ENCODE measurements at places on chromosomes 7 and 10.

GRCh38 chr10:122618461-122619165 is 58.1 kb downstream of the DMBT1 start:
- ATAC-seq = no peak

DNA sequence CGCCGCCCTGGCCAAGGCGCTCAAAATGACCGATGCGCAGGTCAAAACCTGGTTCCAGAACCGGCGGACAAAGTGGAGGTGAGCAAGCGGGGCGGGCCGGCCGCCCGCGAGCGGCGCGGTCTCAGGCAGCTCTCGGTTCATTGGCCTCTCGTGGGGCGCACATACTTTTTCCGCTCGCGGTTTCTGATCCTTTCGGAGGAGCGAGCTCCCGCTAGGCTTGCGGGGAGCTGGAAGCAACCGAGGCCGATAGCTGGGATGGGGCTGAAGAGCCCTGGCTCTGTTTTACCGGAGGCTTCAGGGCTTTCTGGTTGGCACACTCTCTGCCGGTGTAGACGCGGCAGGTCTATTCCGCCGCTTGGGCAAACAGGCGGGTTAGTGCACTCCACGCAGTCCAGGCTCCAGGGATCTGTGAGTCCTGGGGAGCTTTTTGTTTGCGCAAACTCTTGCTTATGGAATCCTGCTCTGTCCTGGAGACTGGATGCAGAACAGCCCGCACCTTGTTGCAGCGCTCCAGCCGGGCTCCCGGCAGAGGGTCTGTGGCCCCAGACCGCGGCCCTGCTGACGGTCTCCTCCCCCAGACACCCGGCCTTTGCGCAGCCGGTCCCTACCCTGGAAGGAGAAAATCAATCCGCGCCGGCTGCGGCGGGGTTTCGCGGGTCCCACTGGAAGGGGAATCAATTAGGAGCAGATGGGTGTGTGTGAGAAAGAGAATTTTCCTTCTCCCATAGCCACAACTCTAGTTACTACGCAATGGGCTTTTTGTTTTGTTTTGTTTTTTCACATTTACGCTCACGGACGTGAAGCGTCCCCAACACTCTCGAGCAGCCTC is 3.4 kb downstream of the TLX1 start:
- no peak for ATAC-seq

GRCh38 chr10:53111529-53111928 is 338.9 kb upstream of the MBL2 start:
- ATAC-seq = no peak

GRCh38 chr7:23700046-23700445 is 10.0 kb upstream of the STK31 start:
- no peak for ATAC-seq

DNA sequence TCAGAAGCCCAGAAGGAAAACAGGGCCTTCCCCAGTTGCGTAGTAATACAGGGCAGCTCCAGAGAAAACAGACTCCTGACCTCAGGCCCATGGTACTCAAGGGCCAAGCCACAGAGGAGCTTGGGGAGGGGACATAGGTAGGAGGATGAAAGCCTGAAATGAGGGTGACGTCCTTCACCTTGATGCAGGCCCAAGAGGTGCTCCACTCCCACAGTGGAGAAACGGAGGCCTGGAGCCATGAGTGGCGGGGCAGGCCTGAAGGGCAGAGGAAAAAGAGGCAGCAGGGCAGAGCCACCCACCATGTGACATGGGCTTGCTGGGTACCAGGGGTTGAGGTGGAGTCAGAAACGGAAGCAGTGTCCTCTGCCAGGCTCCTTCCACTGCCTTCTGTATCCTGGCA is 83.0 kb downstream of the C10orf105 start:
- no peak for ATAC-seq

- no peak for ATAC-seq
These were observed 56.8 kb downstream of the ZRANB1 start for GRCh38 chr10:124998624-124999291.

Measured in SK-N-SH treated with all-trans-retinoic acid at 6 μM for 48 hours (cell line).